Hematopoietic multipotent progenitor cell treated with erythropoietin and hydrocortisone succinate and interleukin-3 and kit ligand, for 17 days (in vitro differentiated cells): ENCODE measurements at places on chromosomes 3 and 15.

DNA sequence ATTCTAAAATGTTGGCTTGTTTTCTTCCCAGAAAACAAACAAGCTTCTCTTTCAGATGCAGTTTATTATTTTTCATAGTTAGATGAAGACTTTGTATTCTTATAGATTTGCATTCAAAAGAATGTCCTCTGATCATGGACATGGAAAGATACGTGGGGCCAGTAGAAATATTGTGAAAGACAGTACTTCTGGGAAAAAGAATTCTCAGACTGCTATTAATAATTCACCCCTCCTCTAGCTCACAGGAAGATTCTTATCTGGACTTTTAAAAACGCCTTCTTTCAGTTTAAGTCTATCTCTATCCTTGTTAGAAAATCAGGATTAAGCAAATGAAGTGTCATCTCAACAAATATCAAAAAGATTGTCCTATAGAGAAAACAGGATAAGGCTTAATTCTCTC, 514.1 kb upstream of the ADAMTS9 start:
- DNase-seq, result no peak

DNA sequence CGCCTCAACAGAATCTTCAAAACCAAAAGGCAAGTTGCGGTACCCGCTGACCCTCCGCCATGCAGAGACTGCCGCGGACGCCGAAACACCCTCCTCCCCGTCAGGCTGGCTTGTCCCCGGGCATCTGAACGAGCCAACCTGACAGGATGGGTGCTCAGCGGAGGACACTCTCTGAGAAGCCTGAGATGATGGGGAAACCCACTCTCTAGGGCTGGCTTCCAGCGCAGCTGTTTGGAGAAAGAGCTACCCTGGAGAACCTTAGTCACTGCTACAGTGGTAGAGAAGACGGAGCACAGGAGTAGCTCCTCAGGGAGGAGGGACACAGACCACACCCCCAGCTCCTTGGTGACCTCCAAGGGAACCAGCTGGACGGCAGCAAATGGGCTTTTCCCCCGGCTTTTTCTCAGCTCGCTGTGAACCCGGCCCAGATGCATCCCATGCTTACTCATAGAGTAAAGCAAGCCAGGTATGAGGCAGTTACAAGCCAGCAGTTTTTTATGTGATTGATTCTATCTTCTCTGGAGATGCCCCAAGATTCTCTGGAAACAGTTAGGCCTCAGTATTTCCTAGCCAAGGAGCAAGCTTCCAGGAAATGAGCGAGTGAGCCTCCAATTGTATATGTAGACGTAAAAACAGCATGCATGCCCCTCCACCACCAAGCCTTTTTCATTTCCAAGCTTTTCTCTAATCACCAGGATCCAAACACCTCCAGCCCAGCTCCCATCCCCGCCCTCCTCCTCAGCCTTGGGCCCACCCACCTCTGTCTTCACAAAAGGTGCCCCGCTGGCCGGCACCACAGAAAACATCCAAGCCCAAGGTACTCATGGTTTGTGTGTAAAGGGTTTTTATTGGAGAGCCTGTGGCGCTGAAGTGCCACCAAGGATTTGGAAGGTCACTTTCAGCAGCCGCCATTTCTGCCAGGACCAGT, 38.7 kb downstream of the FAM174B start:
- no peak for DNase-seq

- DNase-seq, result no peak
Measured at GRCh38 chr15:90261811-90262210, 3.7 kb upstream of the NGRN start.

DNA sequence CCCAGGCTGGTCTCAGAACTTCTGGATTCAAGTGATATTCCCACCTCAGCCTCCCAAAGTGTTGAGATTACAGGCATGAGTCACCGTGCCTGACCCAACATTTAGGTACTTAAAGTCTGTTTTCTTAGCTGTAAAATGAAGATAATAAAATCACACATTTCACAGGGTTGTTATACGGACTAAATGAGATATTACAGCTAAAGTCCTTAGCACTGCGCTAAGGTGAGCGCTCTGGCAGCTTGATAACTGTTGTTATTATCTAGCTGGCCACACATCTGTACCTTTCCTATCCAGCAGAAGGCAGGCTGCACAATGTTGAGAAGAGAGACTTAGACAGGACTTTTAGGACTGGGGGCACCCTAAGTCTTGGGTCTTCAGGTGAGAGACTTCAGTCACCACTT, 2.7 kb upstream of the LIPH start:
- no peak for DNase-seq

- DNase-seq, result no peak
Measured at GRCh38 chr3:169841171-169841570, 28.5 kb upstream of the LRRC34 start.

GRCh38 chr15:76349301-76350070, 12.9 kb downstream of the ISL2 start:
- no peak for DNase-seq
